ENCODE measurements at places on chromosomes 4 and X.

GRCh38 chr4:78136109-78137081 is 79.3 kb downstream of the FRAS1 start:
- DNase-seq: no peak

DNA sequence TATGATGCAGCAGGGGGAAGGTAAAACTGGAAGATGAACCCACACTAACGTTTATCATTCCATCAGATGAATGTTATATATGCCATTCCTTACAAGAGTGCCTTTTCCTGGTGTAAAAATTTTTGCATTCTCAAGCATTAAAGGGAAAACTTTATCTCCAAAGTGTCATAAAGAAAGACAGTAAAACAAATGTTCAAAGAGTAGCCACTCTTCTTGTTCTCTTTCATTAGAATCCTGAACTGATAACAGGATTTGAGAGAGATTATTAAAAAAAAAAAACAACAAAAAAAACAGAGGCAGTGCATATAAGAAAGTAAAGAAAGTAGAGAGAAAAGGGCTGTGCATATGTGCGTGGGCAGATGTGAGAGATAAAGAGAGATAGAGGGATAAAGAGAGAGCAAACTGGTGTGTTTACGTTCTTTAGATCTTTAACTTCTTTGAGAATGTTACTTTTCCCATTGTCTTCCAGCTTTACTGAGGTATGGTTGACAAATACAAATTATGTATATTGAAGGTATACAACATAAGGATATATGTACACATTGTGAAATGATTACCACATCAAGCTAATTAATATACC is 275.4 kb downstream of the HS3ST1 start:
- DNase-seq: no peak

GRCh38 chr4:185108185-185108584 is 34.9 kb upstream of the SLC25A4 start:
- DNase-seq: no peak

DNA sequence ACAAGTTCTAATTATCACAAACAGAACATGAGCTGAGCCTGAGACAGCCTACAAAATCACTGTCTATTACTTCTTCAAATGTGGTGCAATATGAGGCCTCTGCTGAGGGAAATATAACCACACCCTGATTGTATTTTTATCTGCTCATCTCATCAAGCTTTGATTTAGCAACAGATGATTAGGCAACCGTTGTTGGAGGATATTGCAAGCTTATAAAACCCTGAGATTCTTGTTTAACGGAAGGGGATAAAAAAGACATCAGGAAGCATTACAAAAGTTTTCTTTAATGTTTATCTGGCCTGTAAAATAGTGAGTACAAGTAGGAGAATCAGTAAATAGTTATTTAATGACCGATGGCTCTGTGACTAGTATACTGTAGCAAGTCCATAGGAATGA is 108.5 kb downstream of the ZNF330 start:
- DNase-seq: no peak

GRCh38 chr4:67884701-67885100 is 899 bp upstream of the TMPRSS11D start:
- no peak for DNase-seq

GRCh38 chr4:184250795-184251669 is 33.4 kb upstream of the ENPP6 start:
- DNase-seq: peak; percentile 18

GRCh38 chr4:73446336-73446938 is 10.4 kb downstream of the AFP start:
- DNase-seq: no peak

- DNase-seq: no peak
Measured at GRCh38 chrX:17443556-17443955, 68.6 kb downstream of the NHS start.

GRCh38 chrX:15607067-15607466 is 6.3 kb upstream of the ACE2 start:
- DNase-seq: no peak
